ENCODE measurements at places on chromosomes 2 and 18.

DNA sequence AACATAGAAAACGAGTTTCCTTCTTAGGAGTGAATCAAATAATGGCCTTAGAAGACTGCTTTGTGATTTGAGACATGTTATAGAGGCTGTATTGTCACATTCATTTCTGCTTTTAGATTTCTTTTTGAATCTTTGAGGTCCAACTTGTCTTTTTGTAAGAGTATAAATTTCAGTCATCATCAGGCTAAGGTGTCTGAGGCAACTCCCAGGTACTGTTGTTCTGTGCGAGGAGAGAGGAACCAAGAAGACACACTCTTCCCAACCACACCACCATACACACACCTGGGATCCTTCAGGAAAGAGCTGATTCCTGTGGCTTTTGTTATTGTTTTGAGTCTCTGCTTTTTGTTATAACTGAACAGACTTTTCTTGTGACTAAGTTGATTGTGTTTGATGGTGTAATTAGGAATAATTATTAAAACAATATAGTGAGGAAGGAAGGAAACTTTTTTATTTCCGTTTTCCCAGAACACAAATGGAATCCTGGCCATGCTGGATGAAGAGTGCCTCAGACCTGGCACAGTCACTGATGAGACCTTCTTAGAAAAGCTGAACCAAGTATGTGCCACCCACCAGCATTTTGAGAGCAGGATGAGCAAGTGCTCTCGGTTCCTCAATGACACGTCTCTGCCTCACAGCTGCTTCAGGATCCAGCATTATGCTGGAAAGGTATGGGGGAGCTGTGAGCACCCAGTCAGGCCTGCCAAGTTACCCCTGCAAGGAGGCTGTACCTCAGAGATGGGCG, 140.4 kb downstream of the MYO1B start:
- DNase-seq, result no peak

GRCh38 chr2:12416600-12416999, 300.1 kb upstream of the TRIB2 start:
- DNase-seq, result peak; percentile 66

DNA sequence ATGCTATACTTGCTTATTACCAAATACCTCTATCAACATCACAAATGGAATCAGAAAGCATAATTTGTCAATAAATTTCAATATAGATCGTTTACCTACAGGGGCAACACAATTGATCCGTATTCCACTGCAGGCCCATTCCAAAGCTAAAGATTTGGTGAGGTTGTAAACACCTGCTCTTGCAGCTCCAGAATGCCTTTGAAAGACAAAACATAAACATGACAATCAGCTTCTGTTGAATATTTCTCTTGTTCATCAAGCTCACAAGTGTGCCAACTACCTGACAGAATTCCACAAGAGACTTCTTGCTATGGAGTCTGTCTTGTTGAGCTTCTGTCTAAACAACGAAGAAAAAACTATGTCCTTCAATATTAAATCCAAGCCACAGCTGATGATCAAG, 30.3 kb downstream of the PECR start:
- DNase-seq, result no peak

- no peak for DNase-seq
These were observed 46.7 kb downstream of the ARHGAP28 start for GRCh38 chr18:6776188-6776587.
